Karpas-422 (cell line): ENCODE measurements at places on chromosomes 13 and 19.

DNA sequence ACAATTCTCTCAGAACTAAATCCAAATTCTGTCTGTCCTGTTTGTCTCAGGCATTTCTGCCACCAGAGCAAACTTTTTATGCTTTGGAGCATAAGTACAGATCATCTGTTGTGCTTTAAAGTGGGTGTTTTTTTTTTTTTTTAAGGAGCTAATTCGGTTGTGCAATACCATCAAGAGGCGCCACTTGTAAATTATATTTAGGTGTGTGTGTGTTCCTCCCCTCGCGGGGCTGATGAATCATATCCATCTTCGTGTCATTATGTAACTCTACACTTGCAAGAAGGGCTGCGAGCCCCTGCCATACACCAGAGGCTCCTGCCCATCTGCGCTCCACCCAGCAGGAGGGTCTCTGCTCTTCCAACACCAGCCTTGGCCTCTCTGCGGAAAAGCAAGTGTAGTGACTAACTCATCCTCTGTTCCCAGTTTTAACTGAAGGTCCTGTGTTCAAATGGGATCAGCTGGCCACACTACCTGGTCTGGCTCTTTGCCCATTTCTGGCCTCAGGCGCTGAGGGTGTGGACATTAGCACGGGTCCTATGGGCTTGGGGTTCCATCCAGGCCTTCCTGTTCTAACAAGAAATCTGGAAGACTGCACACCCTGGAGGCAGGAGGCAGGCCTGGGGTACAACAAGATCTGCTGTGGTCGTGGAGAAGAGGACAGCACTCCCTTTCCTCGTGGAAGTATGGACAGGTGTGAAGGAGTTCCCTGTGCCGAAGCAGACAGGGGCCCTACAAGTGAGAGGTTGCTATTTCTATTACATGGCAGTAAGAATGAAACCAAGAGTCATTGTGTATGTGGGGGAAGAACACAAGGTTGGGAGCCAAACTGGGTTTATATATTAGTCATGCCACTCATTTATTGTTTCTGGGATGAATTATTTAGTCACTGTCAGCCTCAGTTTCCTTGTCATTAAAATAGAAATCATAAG is 96.1 kb upstream of the MBNL2 start:
- no peak for DNase-seq

DNA sequence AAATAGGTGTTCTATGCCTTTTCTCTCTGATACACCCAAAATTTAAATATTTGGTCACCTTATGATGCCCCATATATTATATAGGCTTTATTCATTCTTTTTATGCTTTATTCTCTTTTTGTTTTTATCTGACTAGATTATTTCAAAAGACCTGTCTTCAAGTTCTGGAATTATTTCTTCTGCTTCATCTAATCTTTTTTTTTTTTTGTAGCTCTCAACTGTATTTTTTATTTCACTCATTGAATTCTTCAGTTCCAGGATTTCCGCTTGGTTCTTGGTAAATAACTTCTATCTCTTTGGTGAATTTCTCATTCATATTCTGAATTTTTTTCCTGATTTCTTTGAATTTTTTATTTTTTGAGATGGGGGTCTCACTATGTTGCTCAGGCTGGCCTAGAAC is 3.9 kb upstream of the CLEC4M start:
- no peak for DNase-seq

DNA sequence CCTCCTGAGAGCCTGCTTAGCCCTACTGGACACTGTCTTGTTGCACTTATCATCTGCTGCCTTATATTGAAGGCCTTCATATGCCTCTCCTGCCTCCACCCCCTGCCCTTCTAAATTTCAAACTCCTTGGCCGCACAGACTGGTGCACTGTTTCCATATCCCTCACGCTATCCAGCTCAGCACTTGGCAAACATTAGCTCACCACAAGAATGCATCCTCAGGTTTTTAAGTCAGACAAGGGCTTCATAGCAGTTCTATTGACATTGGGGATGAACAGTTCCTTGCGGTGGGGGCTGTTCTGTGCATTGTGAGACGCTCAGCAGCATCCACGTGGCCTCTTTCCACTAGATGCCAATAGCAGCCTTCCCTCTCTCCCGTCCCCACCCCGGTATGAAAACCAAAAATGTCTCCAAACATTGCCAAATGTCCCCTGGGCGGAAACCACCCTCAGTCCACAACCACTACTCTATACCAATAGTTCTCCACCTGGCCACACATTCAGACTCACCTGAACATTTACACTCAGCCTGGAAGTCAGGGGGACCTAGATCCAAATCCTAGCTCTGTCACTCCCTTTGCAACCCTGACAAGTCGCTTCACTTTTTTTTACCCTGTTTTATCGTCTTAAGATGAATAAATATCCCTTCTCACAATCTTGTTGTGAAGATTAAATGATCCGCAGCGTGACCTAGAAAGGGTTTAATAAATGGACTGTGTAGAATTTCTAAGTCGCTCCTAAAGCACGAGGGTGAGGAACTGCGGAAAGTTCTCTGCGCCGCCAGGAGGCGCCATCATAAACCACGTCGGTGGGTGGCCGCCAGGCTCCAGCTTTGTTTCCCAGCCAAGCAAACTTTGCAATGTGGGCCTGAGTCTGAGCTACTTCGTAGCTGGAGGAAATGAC is 3.6 kb upstream of the CEACAM3 start:
- peak; percentile 87 for DNase-seq

GRCh38 chr19:6935618-6936017 is 48.2 kb downstream of the ADGRE1 start:
- no peak for DNase-seq

GRCh38 chr13:51249770-51250741 is 27.9 kb downstream of the FAM124A start:
- peak; percentile 58 for DNase-seq

DNA sequence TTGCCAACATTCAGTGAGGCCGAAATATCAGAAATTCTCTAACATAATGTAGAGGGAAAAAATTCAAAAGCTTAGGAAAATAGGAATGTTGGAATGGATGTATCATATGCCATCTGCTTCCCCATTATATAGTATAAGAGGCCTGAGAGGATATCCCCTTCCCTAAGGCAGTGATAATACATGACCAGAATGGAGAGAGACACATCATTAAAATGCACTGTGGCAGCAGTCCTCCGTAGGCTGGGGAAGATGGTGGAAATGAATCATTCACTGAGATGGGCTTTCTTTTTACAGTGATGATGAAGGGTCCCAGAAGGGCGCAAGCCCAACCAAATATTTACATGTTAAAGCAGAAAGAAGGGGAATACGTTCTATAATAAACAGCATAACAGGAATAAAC is 799.1 kb upstream of the SPRY2 start:
- no peak for DNase-seq

DNA sequence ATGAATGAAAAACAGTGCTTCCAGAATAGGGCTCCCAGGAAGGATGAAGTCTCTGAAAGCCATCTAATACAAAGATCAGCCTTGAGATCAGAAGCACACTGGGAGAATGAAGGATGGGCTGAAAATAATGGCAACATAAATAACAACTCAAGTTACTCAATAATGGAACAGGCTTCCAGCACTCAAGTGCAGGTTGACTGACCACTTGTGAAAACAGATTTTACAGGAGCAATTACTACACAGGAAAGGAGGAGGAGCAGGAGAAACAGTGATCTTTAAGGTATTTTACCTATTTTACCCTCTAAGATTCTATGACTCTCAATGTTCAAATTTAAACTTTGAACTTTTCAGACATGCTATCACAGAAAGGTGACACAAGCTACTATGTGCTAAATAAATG is 106.0 kb downstream of the USP12 start:
- DNase-seq, result no peak

GRCh38 chr13:110914331-110915056 is 375 bp downstream of the ANKRD10 start:
- DNase-seq, result peak; percentile 93

DNA sequence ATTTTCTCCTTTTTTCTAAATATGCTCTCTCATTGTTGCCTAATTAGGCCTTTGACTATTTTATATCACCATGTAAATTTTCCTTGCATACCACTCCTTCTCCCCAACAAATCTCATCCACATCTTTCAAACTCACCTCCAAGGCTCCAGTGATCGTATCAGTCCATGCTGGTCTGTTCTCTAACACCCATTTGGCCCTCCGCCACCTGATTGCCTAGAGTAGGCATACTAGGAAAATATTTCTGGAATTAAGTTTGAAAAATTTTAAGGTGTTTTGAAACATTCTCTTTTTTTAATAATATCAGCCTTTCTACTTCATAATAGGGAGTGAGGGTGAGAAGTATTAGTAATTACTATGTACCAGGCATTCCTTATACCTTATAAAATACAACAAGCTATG is 473.9 kb downstream of the FGF9 start:
- no peak for DNase-seq

DNA sequence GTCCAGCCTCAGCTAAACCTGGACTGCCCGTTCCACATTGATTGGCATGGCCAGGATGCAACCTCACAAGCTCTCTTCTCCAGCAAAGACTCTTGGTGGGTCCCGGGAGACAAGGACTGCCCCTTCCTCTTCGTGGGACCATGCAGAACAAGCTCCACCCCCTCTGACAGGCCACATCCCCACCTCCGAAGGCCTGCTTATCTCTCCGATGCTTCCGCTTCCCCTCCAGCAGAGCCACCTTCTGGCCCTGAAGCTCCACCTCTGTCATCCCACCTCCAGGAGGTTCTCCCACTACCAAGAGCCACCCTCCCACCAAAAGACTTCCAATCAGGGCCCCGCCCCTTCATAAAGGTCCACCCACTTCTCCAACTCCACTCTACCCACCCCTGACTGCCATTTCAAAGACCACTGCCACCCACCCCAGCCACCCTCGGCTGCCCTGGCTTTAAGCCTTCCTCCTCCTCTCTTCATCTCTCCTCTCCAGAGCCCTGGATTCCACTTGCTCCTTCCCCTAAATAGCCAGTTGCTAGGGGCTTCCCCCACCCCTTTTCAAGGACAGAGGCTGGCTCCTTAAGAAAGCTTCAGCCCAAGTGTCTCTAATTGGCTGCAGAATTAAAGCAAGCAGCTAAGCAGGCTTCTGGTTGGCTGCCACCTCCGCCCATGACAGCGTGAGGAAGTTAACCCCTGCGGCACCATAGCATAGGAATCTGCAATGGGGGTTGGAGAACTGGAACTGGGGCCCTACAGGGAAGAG is 9.9 kb downstream of the LRFN1 start:
- peak; percentile 79 for DNase-seq

DNA sequence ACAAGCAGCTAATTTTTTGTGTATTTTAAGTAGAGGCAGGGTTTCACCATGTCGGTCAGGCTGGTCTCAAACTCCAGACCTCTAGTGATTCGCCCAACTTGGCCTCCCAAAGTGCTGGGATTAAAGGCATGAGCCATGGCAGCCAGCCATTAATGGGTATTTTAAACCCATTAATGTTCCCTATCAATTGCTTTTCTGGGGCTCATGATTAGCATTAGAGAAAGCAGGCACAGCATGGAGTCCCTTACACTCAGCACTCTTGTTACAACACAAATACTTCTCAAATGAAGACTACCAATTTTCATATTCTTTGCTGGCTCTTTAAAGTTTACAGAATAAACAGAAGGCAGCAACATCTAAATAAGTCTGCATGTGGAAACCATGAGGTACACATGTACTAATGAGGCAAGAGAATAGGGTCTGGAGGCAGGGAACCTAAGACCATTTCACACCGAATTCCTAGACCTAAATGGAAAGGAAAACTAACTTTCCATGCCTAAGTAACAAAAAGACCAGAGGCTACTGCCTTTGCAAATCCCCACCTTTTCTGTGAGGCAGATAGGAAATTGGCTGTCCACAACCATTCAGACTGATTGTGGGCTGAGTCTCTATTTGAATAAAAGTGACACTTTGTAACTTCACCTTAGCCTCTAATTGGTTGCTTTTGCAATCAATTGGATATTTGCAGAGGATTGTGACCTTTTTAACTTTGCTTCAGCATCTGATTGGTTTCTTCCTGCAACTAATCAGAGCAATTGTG is 21.2 kb downstream of the ZNF675 start:
- DNase-seq, result no peak

DNA sequence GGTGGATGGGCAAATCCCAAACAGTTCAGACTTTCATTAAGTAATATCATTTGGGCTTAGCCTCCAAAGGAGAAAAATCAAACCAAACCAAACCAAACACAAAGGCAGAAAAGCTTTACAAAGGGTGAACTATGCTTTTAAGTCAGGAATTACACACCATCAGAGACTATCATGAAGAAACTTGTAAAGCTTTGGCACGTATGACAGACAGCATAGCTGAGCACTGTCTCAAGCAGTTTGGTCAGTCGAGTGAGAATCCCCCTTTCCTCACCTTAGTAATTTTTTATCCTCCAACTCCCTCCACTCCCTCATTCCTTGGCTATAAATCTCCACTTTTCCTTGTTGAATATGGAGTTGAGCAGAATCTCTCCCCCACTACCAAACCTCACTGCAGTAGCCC is 72.1 kb downstream of the MIPEP start:
- DNase-seq, result no peak

DNA sequence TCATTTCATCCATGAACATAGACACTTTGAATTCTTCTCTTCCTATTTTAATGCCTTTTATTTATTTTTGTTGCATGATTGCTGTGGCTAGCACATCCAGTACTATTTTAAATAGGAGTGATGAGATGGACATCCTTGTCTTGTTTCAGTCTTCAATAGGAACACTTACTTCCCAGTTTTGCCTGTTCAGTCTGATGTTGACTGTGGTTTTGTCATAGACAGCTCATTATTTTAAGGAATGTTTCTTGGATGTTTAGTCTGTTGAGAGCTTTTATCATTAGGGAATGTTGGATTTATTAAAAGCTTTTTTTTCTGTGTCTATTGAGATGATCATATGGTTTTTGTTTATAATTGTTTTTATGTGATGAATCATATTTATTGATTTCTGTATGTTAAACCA is 586.6 kb downstream of the SLITRK1 start:
- DNase-seq, result no peak

DNA sequence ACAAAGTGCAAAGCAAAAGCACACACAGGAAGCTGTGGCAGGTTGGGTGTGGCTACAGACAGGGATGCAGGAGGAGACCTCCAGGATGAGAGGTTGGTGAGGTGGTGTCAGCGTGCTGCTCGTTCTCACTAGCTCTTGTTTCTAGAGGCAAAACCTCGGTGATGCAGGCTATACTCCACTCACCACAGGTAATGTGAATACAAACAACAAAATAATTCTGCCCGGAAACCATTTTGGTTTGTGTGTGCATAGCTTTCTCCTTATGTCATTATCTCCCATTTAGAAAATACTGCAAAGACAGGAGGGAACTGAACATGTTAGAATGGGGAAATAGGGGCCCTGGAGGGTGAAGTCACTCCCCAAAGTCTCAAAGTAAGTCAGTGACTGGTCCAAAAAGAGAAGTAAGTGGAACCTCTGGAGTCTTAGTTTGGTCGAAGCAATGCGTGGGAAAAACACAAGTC is 9.4 kb downstream of the LCP1 start:
- DNase-seq, result peak; percentile 61
